ENCODE measurements at places on chromosomes 1 and 21.

DNA sequence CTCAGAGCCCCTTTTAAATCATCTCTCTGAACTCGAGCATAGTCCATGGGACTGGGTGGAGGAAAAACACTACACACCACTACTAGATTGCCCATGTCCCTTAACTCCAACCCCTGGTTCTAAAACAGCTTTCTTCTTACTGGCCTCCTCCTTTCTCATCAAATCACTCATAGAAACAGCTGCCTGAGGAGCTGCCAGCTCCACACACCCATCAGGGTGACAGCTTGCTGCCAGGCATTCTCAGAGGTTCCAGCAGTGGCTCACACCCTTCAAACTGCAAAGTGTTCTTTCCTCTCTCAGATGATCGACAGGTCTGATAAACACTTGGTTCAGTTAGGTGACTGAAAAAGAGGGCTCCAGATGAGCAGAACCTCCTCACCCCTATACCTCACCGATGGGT is 543.0 kb upstream of the PLXNA2 start:
- no peak for DNase-seq

DNA sequence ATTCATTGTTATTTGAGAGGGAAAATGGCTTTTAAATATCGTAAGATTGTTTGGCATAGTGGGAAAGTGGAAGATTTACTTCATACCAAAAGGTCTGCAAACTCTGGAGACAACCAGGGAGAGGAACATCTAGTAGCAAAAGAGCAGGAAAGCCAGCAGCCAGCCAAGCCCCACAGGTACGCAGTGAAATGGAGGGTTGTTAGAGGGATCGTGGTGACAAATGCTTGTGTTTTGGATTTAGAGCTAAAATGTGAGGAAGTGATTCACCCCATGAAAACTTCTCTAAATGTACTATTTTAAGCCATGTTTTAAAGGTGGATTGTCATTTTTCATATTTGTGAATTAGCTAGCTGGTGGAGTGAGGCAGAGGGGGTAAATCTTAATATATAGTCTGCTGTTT is 69.3 kb downstream of the RPS6KC1 start:
- no peak for DNase-seq

- DNase-seq: no peak
Measured at GRCh38 chr1:202498542-202498941, 150.0 kb downstream of the PPP1R12B start.

DNA sequence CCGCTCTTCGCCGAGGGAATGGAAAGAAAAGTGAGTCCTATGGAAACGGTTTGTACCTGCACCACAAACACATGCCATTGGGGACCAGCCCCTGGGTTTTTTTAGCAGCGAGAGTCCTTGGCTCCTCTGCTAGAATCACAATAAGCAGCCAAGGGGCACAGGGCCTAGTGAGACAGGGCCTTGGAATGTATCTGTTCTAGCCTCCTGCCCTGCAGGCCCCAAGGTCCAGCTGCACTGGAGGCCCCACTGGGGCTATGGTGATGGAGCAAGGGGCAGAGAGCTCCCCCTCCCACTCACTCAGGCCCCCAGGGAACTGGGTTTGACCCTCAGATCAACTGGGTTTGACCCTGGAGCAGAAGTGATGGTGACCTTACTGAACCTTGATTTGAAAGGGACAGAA is 14.4 kb downstream of the SHISA4 start:
- no peak for DNase-seq

- no peak for DNase-seq
Measured at GRCh38 chr1:225565847-225566246, 87.1 kb downstream of the ENAH start.

GRCh38 chr1:78038491-78038939 is 7.3 kb upstream of the GIPC2 start:
- peak; percentile 67 for DNase-seq

DNA sequence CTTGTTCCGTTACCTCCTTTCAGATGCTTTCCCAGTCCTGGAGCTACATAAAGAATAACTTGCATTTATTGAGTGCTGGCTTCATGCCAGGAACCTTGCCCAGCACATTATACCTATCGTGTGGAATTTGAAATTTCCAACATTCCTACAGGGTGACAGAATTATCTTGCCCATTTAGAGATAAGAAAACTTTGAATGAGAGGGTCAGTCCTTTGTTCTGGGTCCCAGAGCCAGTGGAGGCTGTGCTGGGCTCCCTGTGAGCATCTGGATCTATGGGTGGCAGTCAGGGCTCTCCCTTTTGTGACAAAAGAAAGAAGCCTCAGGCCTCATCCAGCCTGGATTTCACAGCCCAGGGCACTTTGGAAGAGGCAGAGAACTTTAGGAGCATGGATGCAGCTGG is 3.2 kb downstream of the GSTM4 start:
- no peak for DNase-seq

- DNase-seq: no peak
Measured at GRCh38 chr1:81358151-81358550, 442.6 kb upstream of the ADGRL2 start.

DNA sequence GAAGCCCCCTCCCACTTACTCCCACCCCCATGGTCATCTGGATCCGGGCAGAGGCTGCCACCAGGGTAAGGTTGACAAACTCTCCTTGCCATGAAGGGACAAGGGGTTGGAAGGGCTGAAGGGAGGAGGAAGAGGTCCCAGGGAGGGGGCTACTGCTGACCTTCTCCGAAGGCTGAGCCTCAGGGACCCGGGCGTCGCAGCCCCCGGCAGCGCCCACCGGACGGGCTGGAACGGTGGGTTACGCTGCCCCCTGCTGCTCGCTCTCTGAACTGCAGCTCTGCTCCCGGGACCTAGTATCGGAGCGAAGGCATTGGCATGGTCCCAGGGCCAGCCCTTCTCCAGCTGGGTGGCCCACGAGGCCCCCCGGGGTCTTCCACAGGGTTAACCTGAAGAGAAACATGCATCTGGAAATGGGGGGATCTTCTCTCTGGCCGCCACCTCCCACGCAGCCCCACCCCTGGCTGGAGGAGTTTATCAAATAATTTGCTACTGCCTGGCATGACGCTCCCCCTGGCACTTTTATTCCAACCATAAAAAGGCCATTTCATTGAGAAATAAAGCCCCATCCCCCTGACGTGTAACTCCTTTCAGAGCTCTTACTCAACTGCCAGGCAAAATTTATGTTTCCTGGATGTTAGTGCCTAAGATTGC is 70.4 kb upstream of the TARDBP start:
- peak; percentile 56 for DNase-seq

DNA sequence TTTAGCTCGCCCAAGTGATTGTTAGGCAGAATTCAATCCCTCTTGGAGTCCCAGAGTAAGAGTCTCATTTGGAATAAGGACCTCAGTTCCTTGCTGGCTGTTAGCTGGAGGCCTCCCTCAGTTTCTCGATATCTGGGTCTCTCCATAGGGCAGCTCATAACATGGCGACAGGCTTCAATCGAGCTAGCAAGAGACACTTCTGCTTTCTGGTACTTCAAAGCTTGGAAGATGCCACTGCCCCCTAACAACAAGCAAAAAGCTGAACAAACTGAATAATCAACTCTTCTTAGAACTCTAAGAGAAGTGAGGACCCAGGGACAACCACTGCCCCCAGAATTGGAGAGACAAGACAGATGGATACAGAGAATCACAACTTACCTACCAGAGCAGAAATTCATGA is 86.2 kb downstream of the TEX35 start:
- no peak for DNase-seq

DNA sequence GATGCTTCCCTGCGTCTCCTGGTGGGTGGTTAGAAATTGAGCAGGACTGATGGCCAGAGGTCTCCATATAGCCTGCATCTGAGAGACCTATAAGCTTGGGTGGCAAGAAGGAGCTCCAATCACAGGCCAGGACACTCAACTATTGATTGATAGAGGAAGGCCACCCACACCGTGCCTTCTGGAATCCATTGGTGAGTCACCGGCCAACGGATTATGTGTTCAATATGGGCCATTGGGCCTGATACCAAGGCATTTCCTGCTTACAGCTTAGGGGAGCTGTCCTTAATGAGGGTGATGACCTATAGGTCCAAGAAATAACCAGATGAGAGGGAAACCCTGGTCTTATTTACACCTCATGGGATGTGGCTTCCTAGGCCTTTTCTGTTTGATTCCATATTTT is 115.1 kb downstream of the PLPP3 start:
- no peak for DNase-seq

DNA sequence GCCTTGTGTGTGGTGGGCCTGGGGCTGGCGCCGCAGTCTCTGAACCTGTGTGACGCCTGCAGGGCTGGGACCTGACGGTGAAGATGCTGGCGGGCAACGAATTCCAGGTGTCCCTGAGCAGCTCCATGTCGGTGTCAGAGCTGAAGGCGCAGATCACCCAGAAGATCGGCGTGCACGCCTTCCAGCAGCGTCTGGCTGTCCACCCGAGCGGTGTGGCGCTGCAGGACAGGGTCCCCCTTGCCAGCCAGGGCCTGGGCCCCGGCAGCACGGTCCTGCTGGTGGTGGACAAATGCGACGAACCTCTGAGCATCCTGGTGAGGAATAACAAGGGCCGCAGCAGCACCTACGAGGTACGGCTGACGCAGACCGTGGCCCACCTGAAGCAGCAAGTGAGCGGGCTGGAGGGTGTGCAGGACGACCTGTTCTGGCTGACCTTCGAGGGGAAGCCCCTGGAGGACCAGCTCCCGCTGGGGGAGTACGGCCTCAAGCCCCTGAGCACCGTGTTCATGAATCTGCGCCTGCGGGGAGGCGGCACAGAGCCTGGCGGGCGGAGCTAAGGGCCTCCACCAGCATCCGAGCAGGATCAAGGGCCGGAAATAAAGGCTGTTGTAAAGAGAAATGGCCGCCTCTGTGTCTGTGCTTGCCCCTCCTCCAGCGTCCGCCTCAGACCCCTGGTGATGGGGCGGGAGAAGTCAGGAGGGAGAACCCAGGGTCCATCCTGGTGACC is 788 bp downstream of the ISG15 start:
- DNase-seq: no peak

- DNase-seq: no peak
Measured at GRCh38 chr1:202540014-202540413, 170.2 kb downstream of the SYT2 start.

GRCh38 chr1:195439661-195440060 is 1168.6 kb downstream of the KCNT2 start:
- no peak for DNase-seq
